ENCODE measurements at places on chromosomes 4 and X. TPM values are rescaled to one million over a fixed set of nuclear protein-coding genes. Genes with fewer than 3 reads are reported as not detected.

The GABRA4 gene
- not detected for total RNA-seq

The PARM1 gene
- total RNA-seq = 9.1 TPM

The CORIN gene
- 0.36 TPM for total RNA-seq

GRCh38 chrX:78945186-78945912, at the start of gene P2RY10:
P2RY10 (plus strand) TSS chrX:78945391; CDS start chrX:78960521, 15,130 bp downstream.
- DNase-seq = no peak

DNA sequence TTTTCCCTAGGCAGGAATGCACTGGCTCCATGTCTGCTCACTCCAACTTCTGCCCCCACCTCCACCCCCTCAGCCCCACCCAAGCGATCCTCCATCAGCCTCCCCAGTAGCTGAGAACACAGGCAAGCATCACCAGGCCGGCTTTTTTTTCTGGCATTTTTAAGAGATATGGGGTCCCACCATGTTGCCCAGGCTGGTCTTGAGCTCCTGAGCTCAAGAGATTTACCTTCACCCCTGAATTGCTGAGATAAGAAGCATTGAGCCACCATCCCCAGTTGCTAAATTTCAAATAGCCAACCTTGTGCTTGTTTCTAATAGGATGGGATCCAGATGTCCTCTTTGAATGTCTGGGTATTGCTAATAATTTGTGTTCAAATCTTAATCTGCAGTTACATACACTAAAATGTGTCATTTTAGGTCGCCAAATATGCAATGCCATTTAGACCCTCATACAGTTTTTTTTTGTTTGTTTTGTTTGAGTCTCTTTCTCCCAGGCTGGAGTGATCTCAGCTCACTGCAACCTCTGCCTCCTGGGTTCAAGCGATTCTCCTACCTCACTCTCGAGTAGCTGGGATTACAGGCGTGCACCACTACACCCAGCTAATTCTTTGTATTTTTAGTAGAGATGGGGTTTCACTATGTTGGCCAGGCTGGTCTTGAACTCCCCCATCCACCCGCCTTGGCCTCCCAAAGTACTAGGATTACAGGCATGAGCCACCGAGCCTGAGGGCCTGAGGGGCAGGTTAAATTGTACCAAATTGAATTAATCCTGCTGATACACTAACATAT, 8.8 kb downstream of the LARP7 start:
- DNase-seq = no peak

DNA sequence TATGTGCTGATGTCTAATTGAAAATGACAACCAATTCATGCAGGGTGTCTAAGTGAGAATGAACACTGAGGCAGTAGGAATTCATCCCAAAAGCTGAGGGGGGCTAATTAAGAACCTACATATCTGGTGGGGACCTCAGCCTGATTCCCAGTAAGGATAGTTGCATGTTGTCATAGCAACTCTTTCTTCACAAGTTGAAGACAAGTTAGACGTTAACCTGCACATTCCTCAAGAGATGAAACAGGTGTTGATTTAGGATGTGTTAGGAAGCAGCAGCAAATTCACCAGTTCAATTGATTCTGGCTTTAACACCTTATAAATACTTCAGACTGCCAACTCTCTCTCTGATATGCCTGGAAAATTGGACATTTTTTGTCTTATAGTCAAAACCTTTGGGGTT, 7.3 kb downstream of the FNIP2 start:
- DNase-seq = no peak

The UGT2B15 gene
- not detected for total RNA-seq

The NR0B1 gene
- total RNA-seq = 1.9 TPM

GRCh38 chr4:165680821-165681220, 192.2 kb upstream of the TLL1 start:
- DNase-seq = no peak

The OTUD5 gene
- 50.5 TPM for total RNA-seq

GRCh38 chr4:100894339-100894870, 376.6 kb upstream of the EMCN start:
- DNase-seq = no peak

The SLC9A6 gene
- 21.4 TPM for total RNA-seq

DNA sequence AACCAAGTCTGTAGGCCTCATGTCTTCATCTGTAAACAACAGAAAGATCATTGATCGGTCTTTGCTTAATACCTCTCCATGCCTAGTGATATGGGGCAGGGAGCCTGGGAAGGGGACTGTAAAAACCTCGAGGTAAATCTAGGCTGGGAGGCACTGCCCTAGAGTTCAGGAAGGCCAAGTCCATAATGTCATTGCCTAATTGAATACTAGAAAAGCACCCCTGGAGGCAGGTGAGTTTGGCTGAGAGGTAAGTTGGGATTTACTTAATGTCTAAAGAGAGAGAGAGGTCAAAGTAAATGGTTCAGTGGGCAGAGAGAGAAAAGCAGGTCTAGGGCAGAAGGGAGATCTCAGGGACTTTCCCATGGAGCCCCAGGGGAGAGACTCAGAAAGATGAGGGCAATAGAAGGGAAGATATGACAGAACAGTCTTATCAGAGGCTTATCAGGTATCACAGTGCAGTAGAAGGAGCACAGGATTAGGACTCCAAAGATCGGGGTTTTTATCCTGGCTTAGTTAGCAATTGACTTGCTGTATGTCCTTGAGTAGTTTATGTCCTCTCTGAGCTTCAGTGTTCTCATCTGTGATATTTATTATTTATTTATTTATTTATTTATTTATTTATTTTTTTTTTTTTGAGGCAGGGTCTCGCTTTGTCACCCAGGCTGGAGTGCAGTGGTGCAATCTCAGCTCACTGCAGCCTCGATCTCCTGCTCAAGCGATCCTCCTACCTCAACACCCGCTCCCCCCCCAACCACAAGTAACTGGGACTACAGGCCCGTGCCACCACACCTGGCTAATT, 85.2 kb downstream of the SLC16A2 start:
- DNase-seq = no peak

DNA sequence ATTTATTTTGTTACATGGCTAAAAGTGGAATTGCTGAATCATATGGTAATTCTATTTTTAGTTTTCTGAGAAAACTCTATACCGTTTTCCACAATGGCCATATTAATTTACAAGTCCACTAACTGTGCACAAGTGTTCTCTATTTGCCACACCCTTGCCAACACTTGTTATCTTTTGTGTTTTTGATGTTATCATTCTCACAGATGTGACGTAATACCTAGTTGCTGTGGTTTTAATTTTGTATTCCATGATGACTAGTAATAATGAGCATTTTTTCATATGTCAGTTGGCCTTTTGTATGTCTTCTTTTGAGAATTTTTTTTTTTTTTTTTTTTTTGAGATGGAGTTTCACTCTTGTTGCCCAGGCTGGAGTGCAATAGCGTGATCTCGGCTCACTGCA, 164.2 kb upstream of the SPANXN4 start:
- no peak for DNase-seq

DNA sequence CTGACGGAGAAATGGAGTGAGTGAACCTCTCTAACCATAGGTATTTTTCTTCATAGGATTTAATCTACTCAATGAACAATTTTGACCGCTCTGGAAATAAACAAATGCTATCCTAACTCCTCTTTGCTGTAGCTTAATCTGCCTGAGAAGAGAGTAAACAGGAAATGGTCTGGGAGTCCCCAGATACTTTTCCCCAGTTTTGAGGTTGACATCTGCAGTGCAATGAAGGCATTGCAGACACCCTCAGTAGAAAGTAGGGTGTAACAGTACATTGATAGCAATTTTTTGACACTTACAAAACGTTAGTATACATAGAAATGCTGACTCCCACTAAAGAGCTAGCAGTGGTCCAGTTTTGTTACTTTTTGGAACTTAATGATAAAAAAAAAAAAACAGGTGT, 495.9 kb upstream of the FAM241A start:
- DNase-seq = no peak

The MAGEA10 gene
- not detected for total RNA-seq

- DNase-seq = no peak
These were observed 55.2 kb downstream of the ARHGEF6 start for GRCh38 chrX:136725441-136726104.

DNA sequence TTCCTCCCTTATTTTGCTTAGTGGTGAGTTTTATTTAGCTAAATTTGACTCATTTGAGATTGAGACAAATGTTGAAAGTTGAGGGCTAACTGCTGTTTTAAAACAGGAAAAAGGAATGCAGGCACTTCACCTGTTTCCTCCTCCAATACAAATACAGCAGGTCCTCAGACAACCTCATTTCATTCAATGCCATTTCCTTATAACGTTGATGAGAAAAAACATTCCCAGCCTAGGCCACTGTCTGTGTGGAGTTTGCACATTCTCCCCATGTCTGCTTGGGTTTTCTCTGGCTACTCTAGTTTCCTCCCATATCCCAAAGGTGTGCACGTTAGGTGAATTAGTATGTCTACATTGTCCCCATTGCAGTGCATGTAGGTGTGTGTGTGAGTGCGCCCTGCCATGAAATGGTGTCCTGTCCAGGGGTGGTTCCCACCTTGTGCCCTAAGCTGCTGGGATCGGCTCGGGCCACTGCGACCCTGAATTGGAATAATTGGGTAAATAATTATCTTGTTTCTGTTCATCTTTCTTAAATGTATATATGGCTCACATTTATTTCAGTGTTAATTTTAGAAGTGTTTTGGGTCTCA, 21.9 kb downstream of the SMAD1 start:
- no peak for DNase-seq

DNA sequence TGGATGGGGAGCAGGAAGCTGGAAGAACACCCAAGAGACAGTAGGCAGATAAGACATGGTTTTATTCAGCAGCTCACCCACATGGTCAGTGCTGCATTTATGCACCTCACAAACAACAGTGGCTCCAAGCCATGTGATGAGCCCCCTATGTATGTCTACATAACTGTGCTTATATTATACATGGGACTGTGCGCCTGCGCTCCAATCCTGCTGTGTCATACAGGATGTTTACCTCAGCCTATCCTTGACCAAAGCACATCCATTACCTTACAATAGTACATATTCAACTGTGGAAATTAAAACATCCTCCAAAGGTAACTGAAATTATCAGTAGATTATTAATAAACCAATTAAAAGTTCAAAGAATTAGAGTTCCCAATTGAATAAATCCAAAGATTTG, 44.1 kb upstream of the SGMS2 start:
- no peak for DNase-seq

GRCh38 chr4:147847751-147848590, 116.1 kb downstream of the ARHGAP10 start:
- no peak for DNase-seq

DNA sequence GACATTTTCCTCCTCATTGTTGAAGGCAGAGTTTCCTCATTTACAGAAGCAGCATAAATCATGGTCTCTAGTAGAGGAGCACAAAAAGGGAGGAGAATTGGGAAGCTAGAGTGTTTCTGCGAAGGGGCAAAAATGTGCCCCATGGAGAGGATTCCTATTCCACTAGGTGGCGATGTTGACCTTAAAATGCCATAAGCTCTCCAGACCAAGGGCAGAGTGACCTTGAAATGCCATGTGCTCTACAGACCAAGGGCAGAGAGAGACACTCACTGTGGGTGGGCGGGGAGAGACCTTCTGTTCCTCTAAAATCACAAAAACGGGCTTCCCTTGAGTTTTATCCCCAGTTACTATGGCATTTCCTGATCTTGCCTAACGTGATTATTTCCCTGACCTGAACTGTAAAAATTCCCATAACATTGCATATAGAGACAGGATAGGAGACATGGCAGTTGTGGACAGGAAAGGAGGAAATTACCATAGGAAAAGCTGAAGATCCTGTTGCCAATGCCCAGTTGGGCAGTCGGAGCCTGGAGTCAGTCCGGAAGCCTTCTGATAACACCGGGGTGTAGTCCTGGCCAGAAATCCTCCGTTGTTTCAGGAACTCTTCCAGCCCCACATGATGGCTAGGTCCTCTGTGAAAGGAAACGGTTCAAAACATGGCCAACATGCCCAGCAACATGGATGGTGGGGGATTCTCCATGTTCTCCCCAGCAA, 567.7 kb downstream of the MAGEB5 start:
- DNase-seq = no peak

DNA sequence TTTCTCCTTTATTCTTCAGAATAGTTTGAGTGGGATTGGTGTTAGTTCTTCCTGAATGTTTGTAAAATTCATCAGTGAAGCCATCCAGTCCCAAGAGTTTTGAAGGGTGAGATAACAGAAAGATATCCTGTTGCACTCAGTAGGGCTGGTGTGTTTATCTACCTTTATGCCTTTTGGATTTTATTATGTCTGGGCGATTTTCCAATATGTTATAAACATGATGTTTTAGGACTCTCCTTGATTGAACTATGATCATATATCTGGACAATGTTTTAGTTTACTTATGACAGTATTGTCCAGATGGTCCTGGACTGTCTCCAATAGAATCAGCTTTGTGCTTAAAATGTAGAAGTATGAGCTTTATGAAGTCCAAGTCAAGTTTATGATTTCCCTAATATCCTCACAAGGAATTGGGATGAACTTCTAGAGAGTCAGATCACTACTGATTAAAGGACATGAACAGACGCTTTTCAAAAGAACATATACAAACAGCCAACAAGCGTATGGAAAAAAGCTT, 77.6 kb upstream of the ITM2A start:
- no peak for DNase-seq

The PABPC1L2A gene
- total RNA-seq = not detected

DNA sequence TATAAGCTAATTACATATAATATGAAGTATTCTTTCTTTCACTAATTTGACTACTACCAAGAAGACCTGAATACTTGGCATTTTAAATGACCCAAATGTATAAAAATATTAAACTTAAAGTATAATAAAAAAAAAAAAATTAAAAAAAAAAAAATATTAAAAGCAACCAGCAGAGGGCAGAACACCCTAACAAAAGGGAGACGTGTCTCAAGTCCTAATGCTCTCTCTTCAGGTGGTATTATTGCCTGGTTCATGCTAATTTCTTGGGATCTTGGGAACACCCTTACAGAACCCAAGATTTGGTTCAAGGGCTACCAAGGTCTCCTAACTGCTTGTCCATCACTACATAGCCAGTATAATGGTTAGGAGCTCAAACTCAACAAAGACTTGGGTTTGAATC, 754.8 kb downstream of the RAB28 start:
- DNase-seq = no peak

GRCh38 chrX:3711331-3711917, 2.0 kb downstream of the PRKX start:
- no peak for DNase-seq

- DNase-seq = no peak
These were observed 168.4 kb upstream of the NHS start for GRCh38 chrX:17206584-17206983.

- DNase-seq = peak; percentile 43
These were observed at the start of gene PCSK1N for GRCh38 chrX:48835524-48836329. PCSK1N (minus strand) TSS chrX:48835610; CDS start chrX:48835532, 78 bp downstream.
